ENCODE measurements at places on chromosomes 1 and 21.

DNA sequence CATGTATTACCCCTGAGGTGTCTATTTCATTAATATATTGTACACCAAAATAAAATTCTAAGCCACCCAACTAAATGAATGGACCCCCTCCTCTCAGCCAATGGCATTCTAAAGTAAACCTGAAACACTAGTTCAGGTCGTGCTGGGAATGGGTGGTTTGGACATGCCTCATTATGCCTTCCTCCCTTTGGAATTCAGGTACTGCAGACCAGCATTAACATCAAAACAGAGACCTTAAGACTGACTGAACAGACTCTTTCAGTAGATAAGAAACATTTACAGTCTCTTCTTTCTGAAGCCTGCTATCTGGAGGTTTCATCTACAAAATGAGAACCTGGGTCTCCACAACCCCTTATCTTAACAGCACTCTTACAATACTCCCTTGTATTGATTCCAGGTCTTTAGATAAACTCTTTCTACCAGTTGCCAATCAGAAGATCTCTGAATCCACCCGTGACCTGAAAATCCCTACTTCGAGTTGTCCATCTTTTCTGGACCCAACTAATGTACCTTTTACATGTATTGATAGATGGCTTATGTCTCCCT, 93.6 kb downstream of the PKN2 start:
- no peak for DNase-seq

GRCh38 chr1:110185181-110185580, 24.9 kb upstream of the KCNC4 start:
- no peak for DNase-seq

DNA sequence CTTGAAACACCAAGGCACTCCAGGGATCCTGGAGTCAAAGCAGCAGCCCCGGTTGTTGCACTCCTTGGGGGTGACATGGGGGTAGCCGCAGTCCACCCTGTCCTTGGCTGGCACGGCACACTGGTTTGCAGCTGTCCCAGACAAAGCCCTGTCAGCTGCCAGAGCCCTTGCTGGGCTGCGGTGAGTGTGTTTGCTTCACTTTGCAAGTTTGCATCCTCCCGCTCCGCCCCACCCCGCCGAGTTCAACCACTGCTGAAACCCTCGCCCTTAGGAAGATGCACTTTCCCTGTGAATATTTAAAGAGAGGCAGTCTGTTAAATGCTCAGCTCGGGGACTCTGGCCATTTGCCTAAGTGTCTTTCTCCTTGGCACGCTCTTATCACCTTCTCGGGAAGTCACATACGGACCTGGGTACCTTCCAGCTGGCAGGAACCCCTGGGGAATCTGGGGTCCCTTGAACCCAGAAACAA, 1.7 kb downstream of the TFF3 start:
- no peak for DNase-seq

DNA sequence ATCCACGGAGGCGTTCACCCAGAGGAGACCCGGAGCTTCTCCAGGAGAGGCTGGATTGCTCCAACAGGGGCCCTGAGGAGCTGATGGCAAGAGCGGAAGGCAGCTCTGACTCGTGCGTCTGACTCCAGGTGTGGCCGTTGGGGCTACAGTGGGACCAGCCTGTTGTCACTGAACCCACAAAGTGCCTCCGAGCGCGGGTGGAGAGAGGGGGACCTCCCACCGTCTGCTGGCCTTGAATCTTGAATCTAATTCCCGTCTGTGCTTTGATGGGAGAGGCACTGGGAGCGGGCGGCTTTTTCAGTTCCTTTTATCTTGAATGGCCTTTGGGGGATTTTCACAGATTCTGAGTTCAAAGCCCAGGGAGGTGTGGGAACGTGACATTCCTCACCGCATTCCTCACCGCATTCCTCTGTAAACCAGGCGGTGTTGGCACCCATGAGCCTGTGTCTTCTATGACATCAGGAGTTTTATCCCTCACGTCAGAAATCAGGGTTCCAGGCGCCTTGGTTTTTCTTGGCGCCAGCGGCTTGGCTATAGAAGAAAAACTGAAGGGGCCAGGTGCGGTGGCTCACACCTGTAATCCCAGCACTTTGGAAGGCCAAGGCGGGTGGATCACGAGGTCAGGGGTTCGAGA, 39.2 kb upstream of the COL18A1 start:
- no peak for DNase-seq

DNA sequence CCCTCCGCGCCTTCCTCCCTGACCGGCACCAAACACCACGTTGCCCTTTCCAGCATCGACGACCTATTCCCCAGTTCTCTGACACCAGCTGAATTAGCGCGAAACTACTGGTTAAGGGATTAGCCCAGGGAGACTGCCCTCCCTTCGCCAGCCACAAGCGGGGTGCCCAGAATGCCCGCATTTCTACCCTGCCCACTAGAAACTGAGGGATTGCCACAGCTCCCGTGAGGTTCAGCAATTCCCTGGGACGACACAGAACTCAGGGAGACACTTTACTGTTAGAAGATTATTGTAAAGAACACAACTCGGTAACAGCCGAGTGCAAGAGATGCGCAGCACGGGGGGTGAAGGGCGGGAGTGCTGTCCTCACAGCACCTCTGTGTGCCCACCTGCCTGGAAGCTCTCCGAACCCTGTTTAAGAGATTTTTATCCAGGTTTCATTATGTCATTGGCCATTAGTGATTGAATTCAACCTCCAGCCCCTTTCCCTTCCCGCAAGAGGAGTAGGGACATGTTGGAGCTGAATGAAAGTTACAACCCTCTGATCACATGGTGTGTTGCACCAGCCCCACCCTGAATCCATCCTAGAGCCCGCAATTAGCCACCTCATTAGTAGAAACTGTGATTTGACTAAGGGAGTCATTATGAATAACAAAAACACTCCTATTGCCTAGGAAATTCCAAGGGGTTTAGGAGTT, 15.8 kb upstream of the RIPPLY3 start:
- DNase-seq: no peak

DNA sequence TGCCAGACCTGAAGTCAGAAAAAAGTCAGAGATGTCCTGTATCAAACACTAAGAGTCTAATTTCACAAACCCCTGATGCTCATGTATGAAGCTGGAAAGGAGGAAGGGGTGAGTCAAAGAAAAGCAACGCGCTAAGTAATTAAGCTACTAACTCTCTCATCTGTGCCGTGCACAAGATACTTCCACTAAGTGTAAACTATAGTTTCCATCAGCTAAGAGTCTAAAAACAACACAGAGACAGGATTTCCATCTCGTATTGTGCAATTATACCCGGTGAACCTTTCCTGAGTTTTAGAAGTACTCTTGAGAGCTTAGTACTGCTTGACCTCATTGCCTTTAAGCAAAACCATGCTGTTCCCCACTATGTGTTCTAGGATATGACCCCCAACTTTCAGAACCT, 19.0 kb downstream of the DNALI1 start:
- no peak for DNase-seq

GRCh38 chr1:68321084-68321685, 88.9 kb upstream of the WLS start:
- no peak for DNase-seq
